ENCODE measurements at places on chromosomes 7 and 10. TPM values are rescaled to one million over a fixed set of nuclear protein-coding genes. Genes with fewer than 3 reads are reported as not detected.

The SLC16A12 gene
- 5.7 TPM for total RNA-seq

The ADCY1 gene
- total RNA-seq: 4.8 TPM

The HIPK2 gene
- 131 TPM for total RNA-seq

The ENTPD1 gene
- 14.8 TPM for total RNA-seq

The NOD1 gene
- 15.5 TPM for total RNA-seq

The RTKN2 gene
- 0.06 TPM for total RNA-seq

The OR9A2 gene
- not detected for total RNA-seq

The NHLRC2 gene
- 64.8 TPM for total RNA-seq

The MBL2 gene
- not detected for total RNA-seq

The SPAM1 gene
- not detected for total RNA-seq

The NANOS1 gene
- 7.0 TPM for total RNA-seq

The OPN1SW gene
- total RNA-seq: not detected

The AKR1D1 gene
- total RNA-seq: not detected

The TES gene
- total RNA-seq: 17.4 TPM

The ALOX5 gene
- total RNA-seq: 12.9 TPM

- no peak for DNase-seq
These were observed 6.0 kb downstream of the CLDN15 start for GRCh38 chr7:101231644-101232043.

DNA sequence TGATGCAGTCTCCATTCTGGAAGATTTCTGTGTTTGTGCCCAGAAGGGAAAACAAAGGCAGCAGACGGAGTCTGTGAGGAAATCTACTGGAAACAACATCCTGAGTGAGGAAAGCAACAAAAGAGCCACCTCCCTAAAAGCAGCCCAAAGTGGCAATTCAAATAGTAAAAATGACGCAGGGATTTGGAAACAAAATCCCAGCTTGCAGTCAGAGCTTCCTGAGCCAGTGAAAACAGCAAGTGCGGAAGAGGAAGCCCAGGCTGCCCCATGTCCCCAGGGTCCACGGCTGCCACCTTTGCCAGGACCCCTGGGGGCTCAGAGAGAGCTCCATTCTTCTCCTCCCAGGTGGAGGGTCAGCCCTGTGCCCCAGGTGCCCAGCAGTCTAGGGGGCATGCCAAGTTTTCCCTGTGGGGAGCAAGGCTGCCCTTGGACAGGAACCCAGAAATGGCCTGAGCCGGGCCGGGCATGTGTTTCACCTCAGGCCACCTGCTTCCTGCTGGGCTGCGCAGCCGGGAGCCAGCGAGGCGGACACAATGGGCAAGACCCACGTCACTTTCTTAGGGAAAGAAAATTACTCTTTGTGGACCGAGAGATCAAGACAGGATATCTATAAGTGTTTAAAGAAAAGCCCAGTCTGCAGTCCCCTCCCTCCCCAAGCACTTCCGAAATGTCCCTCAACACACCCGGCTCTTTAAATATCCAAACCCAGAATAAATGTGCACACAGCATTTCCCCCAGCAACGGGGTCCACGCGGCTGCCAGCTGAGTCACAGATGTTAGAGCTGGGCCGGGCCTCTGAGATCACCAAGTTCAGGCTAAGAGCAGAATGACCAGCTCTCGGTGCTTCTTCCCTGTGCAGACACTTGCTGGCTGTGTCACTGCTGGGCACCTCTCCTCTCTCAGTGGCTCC is 231.1 kb downstream of the ARHGAP12 start:
- peak; percentile 94 for DNase-seq

DNA sequence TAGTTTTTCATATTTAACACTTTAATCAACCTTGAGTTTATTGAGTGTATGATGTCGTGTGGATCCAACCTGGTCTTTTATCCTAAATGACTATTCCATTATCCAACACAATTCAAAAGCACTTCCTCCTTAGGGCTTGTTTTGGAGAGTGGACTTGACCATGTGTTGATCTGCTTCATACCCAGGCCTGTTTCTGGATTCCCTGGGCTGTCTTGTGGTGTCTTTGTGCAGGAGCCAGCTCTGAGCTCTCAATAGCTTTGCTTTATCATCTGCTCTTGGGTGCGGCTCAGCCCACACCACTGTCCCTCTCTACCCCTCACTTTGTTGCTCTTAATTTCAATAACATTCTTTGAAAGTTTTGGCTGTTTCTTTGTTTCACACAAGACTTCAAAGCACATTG is 70.9 kb upstream of the CHST15 start:
- DNase-seq: no peak

GRCh38 chr7:151486074-151486473 is 33.6 kb downstream of the RHEB start:
- no peak for DNase-seq

DNA sequence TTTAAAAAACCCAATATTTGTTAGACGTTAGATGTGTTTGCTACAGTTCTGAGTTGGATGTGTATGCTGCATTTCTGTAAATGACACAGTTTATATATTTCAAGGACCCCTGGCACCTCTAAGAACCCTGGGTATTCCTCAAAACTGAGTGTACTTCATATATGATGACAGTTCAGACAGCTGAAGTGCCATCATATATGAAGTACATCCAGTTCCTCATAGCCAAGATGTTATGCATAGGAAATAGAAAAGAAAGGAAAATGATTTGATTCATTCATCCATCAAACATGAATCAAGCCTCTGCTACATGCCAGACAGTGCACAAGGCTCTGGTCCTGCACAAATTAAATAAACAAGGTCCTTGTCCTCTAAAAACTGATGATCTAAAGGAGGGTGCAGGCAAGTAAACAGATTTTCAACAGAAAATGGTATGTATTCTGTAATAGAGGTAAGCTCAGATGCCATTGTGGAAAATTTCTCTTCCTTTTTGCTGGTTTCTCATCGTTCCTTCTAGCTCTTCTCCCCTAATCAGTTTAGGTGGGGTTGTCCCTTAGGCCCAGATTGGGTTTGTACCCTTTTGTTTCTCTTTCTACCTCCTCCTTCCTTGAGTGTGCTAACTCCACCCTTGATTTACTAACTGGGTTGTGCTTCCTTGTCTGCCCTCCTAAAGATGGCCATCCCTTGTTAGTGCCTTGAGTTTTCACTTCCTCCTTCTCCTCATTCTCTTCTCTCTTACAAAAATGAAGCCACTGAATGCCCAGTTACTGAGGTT is 25.3 kb upstream of the SMIM30 start:
- no peak for DNase-seq

DNA sequence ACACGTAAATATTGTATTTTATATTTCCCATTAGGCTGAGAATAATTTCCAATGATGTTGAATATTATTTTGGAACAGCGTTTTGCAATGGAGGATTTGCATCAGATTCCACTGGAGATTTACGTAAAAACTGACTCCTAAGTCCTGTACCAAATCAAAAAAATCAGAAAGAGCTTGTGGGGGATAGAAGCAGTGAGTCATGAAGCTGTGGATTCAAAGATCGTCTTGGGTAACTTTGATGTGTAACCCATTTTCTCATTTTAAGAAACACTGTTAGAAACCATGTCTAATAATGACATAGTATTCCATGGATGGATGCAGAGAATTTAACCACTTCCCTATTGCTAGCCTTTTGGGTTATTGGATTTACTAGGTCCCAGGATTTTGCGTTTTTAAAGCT is 158.6 kb downstream of the INHBA start:
- DNase-seq: no peak

GRCh38 chr10:79223091-79224048 is 123.9 kb upstream of the PPIF start:
- DNase-seq: peak; percentile 87

GRCh38 chr7:48837266-48837665 is 87.1 kb upstream of the CDC14C start:
- DNase-seq: peak; percentile 12

- DNase-seq: no peak
These were observed 17.2 kb downstream of the VSTM2A start for GRCh38 chr7:54559401-54559800.

- DNase-seq: no peak
These were observed 23.9 kb upstream of the DNAJB6 start for GRCh38 chr7:157312941-157313340.

DNA sequence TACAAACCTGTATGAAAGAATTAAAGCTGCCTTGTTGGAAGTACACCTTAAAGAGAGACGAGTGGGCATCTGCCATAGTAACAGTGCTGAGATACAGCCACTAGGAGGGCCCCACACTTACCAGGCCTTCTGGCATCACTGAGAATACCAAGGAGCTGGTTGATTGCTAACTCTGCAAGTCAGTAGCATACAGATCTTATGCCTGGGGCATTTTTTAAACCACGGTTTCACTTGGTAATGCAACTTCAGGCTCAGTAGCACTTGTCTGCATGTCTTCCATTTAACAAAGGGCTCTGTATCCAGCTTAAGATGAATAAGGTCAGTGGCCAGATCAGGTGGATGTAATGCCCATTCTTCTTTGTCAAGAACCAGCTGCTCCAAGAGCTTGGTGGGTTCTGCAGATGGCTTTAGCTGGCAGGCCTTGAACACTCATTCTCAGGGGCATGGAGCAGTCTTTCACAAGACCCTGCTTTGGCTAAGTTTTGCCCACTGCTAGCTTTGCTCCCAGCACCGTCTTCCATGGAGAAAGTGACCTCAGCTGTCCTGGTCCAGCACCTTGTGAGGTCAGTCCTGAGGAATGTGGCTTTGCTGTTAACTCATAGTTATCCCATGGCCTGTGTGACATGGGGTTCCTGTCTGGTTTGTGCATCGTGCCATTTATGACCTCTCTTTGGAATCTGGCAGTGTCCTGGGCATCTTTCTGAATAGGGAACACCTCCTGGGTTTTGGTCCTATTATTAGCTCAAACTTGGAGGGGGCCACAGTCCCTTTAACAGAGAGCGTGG is 68.1 kb downstream of the BMPER start:
- no peak for DNase-seq

DNA sequence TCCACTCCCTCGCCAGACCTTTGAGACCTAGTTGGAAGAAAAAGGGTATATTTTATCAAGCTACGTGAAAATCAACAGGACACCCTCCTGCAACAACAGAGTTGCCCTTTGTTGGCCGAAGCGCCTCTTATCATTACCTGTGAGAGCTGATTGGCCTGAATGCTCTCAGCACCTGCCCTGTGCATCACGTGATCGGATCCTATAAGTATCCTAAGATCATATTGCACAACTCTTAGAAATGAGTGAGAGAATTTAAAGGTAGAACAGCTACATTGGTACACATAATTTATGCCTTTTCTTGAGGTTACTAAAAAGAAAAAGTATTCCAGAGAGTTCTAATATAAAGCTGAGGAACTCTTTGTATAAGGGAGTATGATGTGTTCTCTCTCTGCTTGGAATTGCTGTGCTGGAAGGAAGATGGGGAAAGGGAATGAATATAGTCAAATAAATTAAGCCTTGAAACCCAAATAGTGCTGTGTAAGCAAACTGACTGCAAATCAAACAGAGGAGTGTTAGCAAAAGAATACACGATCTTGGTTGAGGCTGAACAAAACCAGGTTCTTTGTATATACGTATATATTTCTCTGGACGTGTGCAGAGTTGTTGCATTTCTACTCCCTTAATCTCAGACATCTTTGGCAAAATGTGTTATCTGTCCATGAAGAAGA is 69.3 kb downstream of the LRRC4 start:
- DNase-seq: no peak

GRCh38 chr10:20552382-20552781 is 344.7 kb downstream of the NEBL start:
- no peak for DNase-seq

DNA sequence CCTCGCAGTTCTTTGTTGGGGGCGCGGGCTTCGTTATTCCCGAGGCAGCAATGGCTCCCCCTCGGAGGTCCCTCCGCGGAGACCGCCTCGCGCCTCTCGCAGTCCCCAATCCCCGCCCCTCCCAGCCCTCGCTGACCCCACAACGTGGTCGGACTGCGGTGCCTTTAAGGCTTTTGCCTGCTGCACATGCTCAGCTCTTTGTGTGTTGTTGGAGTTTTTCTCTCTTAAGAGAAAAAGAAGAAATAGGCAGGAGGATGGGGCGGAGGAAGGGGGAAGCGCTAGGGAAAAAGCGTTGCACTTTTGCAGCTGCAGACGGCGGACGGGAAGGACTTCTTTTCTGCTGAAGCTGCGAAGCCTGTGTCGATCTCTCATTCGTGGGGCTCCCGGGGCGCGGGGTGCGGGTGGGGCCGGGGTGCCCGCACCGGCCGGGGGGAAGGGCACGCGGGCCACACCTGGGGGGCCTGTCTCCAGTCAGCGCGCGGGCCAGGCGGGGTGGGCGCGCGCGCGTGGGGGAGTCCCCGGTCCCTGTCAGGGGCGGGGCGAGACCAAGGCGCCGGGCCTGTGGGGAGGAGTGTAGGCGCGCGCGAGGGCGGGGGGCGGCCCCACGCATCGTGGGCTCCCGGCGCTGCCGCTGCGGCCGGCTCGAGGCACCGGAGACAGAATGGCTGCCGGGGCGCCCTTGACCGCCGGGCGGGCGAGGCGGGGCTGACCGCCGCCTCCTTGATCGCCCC is 445 bp upstream of the ATRNL1 start:
- peak; percentile 27 for DNase-seq

- DNase-seq: no peak
These were observed 164.4 kb downstream of the ELMO1 start for GRCh38 chr7:37284285-37284684.

GRCh38 chr7:150556521-150557138 is 10.6 kb upstream of the GIMAP4 start:
- DNase-seq: no peak

GRCh38 chr7:86453454-86453853 is 190.3 kb upstream of the GRM3 start:
- DNase-seq: no peak

GRCh38 chr10:79241990-79242619 is 105.2 kb upstream of the PPIF start:
- DNase-seq: peak; percentile 81

All from right cardiac atrium (tissue), 5 donors.